ENCODE measurements at places on chromosomes 1 and 21. TPM values are rescaled to one million over a fixed set of nuclear protein-coding genes. Genes with fewer than 3 reads are reported as not detected.

DNA sequence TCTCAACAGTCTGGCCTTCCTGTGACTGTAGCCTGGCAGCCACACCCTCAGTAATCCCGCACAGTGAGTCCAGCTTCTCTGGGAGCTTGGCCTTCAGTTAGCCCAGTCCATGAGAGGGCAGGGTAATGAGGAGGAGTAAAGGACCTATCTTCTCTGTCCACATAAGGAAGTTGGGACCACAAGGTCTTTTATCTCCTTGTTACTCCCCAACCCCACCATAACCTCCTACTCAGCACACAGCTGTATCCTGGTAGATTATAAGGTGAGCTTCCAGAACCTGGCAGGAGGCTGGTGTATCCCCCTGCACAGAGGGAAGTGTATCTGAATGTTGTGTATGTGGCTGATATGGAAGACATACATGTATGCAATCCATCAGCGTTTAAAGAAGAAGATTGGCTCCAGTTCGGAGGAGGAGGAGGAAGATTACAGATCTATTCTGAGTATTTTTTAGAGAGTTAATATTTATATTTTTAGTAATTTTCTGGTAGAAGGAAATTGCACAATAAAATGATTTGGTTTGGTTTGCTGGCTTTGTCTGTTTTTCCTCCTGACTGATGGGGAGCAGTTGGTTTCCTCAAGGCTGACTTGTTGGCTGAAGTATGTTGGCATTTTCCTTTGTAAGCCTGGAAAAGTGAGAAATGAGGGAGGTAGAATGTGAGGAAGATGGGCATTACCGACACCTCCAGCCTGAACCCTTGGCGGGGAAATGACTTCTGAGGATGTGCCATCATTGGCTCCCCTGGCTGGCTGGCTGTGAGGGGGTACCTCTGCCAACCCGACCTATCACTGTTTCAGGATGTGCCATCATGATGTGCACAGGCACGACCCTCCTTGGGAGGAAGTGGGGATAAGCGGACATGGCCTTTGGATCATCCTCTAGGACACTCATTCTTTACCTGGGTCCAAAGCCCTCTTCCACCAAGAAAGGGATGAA lies 5.0 kb downstream of the C1orf226 start:
- no peak overlapping the region for H3K27ac ChIP-seq
- H3K4me3 ChIP-seq = no peak overlapping the region
- H3K27me3 ChIP-seq = no peaks in the 10 kb centered on the region

DNA sequence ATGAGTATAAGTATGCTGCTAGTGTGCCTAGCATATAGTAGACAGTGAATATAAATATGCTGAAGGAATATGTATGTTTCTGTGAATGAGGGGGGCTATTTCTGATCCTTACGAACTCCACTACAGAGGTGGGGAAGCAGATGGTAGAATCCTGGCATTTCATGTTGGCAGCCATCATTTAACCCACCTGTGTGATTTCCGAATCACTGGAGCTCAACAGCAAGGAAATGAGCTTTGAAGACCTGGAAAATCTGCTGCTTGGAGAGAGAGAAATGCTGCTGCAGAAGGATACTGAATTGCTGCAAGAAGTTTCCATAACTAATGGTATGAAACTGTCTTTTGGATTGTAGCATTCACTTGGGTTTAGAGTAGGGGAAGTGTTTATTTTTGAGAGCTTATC lies 83.5 kb downstream of the RABGAP1L start:
- no peak overlapping the region for H3K4me3 ChIP-seq
- no peak overlapping the region for H3K27ac ChIP-seq
- peaks cover 15% of the 10 kb centered on the region for H3K36me3 ChIP-seq

GRCh38 chr1:161738627-161739287 lies 10.8 kb upstream of the DUSP12 start:
- H3K27ac ChIP-seq = no peak overlapping the region
- no peaks in the 10 kb centered on the region for H3K4me1 ChIP-seq
- H3K4me3 ChIP-seq = no peak overlapping the region
- DNase-seq = no peak
- no peaks in the 10 kb centered on the region for H3K36me3 ChIP-seq
- peaks cover 28% of the 10 kb centered on the region for H3K27me3 ChIP-seq

- H3K27ac ChIP-seq = peak overlapping the region; percentile 80
- no peaks in the 10 kb centered on the region for H3K36me3 ChIP-seq
Measured at GRCh38 chr1:223845037-223845809, 524 bp downstream of the TP53BP2 start.

- peak; percentile 41 for DNase-seq
- H3K36me3 ChIP-seq = peaks cover 14% of the 10 kb centered on the region
- H3K27ac ChIP-seq = no peak overlapping the region
- peaks cover 3% of the 10 kb centered on the region for H3K4me1 ChIP-seq
Measured at GRCh38 chr1:10257851-10258250, 47.5 kb downstream of the KIF1B start.

DNA sequence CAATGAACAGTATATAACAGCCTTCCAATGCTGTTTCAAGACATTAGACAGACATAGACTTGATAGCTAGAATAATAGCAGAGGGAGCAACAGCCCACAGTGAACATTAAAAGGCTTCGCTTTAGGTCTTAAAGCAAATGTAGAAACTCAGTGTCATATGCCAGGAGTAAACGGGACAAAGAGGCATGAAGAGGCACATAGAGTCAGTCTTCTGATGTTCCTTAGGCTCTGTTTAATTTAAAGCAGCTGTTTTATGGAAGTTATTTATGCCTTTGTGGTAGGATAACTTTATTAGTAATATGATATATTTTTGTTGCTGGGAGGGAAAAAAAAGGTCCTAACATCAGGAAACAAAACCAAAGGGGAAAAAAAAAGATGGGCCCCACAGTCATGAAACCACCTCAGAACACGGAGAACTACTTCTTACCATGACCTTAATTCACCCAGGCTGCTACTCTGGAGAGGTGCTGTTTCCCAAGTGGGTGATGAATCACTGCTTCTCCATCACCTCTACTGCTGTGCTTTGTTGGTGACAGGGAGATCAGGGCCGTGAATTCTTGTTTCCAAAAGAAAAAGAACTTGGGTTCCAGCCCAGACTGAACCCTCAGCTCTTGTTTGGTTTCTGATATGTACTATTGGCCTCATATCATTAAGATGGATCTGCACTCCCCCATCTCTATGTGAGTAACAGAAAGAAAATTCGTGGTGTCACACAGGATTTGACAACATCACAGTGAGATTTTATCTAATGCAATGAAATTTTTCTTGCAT lies 616.9 kb downstream of the KIF26B start:
- H3K4me1 ChIP-seq = no peaks in the 10 kb centered on the region
- no peaks in the 10 kb centered on the region for H3K36me3 ChIP-seq
- H3K27ac ChIP-seq = no peak overlapping the region
- H3K27me3 ChIP-seq = no peaks in the 10 kb centered on the region
- DNase-seq = no peak
- no peak overlapping the region for H3K4me3 ChIP-seq

- peaks cover 71% of the 10 kb centered on the region for H3K4me1 ChIP-seq
- peak; percentile 92 for DNase-seq
- no peaks in the 10 kb centered on the region for H3K27me3 ChIP-seq
- H3K27ac ChIP-seq = peak overlapping the region; percentile 92
Measured at GRCh38 chr21:41560661-41561158, 52.8 kb upstream of the TMPRSS2 start.

GRCh38 chr1:209030454-209031167 lies 552.9 kb upstream of the CAMK1G start:
- no peak overlapping the region for H3K4me3 ChIP-seq
- H3K4me1 ChIP-seq = no peaks in the 10 kb centered on the region
- H3K36me3 ChIP-seq = no peaks in the 10 kb centered on the region

DNA sequence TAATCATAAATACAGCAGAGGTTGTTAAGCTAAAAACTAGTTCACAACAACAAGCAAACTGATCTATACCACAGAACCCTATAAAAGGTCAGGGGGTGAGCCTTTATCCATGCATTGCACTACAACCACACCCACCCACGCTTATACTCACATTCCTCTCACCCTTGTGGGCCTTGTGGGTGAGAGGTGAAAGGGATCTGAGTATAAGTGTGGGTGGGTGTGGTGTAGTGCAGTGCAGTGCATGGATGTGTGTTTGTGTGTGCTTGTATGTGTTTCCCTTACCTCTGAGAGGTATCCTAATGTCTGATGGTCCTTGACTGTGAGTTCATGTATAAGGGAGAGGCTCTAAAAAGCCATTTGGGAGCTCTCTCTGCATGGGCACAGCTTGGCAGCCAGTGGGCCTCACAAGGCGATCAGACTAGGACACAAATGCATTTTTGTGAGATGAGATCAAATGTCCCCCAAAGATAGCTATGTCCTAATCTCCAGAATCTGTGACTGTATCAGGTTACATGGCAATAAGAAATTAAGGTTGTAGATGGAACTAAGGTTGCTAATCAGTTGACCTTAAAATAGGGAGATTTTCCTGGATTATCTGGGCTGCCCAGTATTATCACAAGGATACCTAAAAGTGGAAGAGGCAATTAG lies 95.5 kb upstream of the DPT start:
- H3K4me1 ChIP-seq = no peaks in the 10 kb centered on the region
- H3K4me3 ChIP-seq = no peak overlapping the region
- H3K36me3 ChIP-seq = no peaks in the 10 kb centered on the region

GRCh38 chr1:45713711-45714110 lies 25.7 kb downstream of the TMEM69 start:
- H3K36me3 ChIP-seq = peaks cover 36% of the 10 kb centered on the region
- DNase-seq = no peak
- H3K27me3 ChIP-seq = no peaks in the 10 kb centered on the region

- no peak overlapping the region for H3K27ac ChIP-seq
- H3K4me3 ChIP-seq = no peak overlapping the region
- H3K36me3 ChIP-seq = peaks cover 4% of the 10 kb centered on the region
- no peaks in the 10 kb centered on the region for H3K27me3 ChIP-seq
- DNase-seq = no peak
Measured at GRCh38 chr1:89939693-89940438, 55.0 kb upstream of the ZNF326 start.

- no peak overlapping the region for H3K27ac ChIP-seq
- H3K4me3 ChIP-seq = no peak overlapping the region
- no peak for DNase-seq
- no peaks in the 10 kb centered on the region for H3K27me3 ChIP-seq
- no peaks in the 10 kb centered on the region for H3K36me3 ChIP-seq
Measured at GRCh38 chr1:1146596-1146995, 27.1 kb upstream of the TTLL10 start.

DNA sequence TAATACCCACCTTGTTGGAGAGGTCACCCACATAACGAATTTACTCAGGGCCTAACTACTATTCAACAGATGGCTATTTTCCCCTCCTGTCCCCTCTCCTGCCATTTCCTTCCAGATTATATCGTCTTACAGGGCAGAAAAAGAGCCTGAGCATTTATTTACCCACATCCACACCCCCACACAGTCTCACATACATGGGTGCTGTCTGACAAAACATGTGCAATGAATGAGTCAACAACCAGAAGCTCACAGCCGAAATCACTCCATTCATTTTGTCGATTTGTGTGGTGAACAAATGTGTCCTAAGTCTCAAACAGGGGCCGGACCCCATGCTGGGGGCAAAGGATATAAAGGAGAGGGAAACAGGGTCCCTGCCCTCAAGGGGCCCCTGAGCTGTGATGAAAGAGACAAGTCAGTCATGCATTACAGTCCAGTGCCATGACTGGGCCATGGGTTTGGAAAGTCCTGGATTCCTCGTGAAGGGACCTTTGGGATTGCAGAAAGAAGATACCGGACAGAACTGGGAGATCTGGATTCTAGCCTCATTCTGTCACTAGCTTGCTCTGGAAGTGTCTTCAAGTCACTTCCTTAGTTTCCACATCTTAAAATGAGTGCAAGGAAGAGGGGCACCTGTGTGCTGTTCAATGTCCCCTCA lies 16.4 kb upstream of the ZNF683 start:
- no peak overlapping the region for H3K4me3 ChIP-seq
- H3K36me3 ChIP-seq = no peaks in the 10 kb centered on the region
- peaks cover 6% of the 10 kb centered on the region for H3K27me3 ChIP-seq
- DNase-seq = no peak
- no peaks in the 10 kb centered on the region for H3K4me1 ChIP-seq

DNA sequence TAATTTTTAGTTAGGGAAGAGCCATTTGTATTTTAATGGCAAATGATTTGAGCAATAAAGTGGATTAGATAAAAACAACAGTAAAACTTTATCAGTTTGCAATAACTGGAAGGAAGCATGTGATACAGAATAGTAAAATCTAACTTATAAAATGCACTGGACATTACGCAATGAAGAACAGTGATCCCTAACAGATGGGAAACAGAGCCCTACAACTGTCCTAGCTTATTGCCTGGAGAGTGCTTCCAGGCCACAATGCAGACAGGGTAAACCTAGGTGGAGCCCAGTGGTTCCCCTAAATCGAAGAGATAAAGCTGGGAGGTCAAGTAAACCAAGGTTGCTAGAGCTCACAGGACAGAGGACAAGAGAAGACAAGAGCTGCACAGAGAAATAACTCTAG lies 7.0 kb downstream of the OMA1 start:
- H3K36me3 ChIP-seq = no peaks in the 10 kb centered on the region
- DNase-seq = peak; percentile 78
- H3K27ac ChIP-seq = peak overlapping the region; percentile 53
- H3K27me3 ChIP-seq = no peaks in the 10 kb centered on the region

DNA sequence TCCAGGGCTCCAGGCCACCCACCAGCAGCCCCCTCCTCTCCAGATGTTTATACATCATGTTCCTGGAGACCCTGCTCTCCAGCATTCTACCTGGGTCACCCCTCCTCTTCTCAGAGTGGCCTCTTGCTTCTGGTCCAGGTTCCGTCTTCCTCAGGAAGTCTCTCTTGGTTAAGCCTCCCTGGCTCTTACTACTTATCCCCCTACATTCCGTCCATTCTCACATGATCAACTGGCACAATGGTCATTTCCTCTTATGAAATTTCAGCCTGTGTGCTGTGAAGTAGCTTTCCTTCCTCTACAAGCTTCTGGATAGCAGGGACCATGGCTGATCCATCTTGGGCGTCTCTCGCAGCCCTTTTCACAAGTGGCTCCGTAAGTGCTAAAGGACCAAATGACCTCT lies 33.9 kb upstream of the ATP2B4 start:
- H3K4me1 ChIP-seq = peaks cover 7% of the 10 kb centered on the region
- no peak overlapping the region for H3K27ac ChIP-seq
- H3K4me3 ChIP-seq = no peak overlapping the region

GRCh38 chr1:186903374-186904136 lies 74.8 kb downstream of the PLA2G4A start:
- no peak overlapping the region for H3K4me3 ChIP-seq
- no peak overlapping the region for H3K27ac ChIP-seq
- DNase-seq = no peak
- no peaks in the 10 kb centered on the region for H3K27me3 ChIP-seq
- H3K4me1 ChIP-seq = no peaks in the 10 kb centered on the region

GRCh38 chr1:100943533-100943932 lies 47.6 kb downstream of the SLC30A7 start:
- no peak for DNase-seq
- H3K36me3 ChIP-seq = peaks cover 21% of the 10 kb centered on the region
- H3K4me3 ChIP-seq = no peak overlapping the region
- H3K27ac ChIP-seq = no peak overlapping the region

- no peaks in the 10 kb centered on the region for H3K27me3 ChIP-seq
- H3K36me3 ChIP-seq = no peaks in the 10 kb centered on the region
- no peak for DNase-seq
- H3K4me1 ChIP-seq = no peaks in the 10 kb centered on the region
- H3K27ac ChIP-seq = no peak overlapping the region
- no peak overlapping the region for H3K4me3 ChIP-seq
Measured at GRCh38 chr1:211229365-211229759, 29.8 kb upstream of the RCOR3 start.

- peaks cover 9% of the 10 kb centered on the region for H3K27me3 ChIP-seq
- H3K36me3 ChIP-seq = no peaks in the 10 kb centered on the region
- no peak overlapping the region for H3K4me3 ChIP-seq
- no peak overlapping the region for H3K27ac ChIP-seq
- no peak for DNase-seq
- no peaks in the 10 kb centered on the region for H3K4me1 ChIP-seq
Measured at GRCh38 chr1:208008534-208008933, 97.6 kb upstream of the CD34 start.

AKR7A3 gene
- polyA plus RNA-seq = 3.2 TPM

CELA3B gene
- polyA plus RNA-seq = 0.21 TPM

MYBPH gene
- polyA plus RNA-seq = 0.45 TPM

NEGR1 gene
- 9.9 TPM for polyA plus RNA-seq

CAMSAP2 gene
- 17.9 TPM for polyA plus RNA-seq

EPHX1 gene
- polyA plus RNA-seq = 51.2 TPM
